Right atrium auricular region (tissue), 2 donors: ENCODE measurements at places on chromosomes 2 and 18. TPM values are rescaled to one million over a fixed set of nuclear protein-coding genes. Genes with fewer than 3 reads are reported as not detected.
A peak's percentile ranks its signal among the peaks of the same experiment; 100 is the strongest.

Gene C2orf66
- not detected for total RNA-seq

Gene AMER3
- not detected for total RNA-seq

Gene IL1R2
- total RNA-seq, result 2.8 TPM

Gene SH2D6
- not detected for total RNA-seq

Gene CDH20
- total RNA-seq, result 0.41 TPM

DNA sequence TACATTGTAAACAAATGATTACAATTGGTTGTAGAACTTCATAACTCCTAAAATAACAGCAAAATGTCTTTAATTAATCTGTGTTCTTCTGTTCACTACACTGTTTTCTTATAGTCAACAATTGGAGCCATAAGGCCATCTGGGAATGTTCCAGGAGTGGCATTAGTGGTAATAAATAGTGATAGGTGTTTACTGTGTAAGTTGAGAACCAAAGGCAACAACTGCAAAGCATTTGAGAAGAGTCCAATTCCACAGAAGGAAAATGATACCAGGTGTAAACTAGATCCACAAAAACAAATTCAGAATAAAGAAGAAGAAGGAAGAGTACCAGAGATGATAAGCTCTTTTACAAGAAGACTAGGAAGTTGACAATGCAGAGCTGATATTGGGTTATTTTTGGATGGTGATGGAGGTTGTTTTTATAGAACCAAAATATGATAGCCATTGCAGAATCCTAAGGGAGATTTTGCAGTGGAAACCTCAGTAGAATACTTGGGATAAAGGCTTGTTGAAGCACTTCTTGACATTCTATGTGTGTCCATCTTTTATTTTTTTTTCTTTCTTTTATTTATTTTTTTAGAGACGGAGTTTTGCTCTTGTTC lies 52.9 kb downstream of the ANTXR1 start:
- no peak overlapping the region for H3K4me3 ChIP-seq
- no peaks in the 10 kb centered on the region for H3K36me3 ChIP-seq
- DNase-seq, result no peak
- no peaks in the 10 kb centered on the region for H3K27me3 ChIP-seq

- H3K27me3 ChIP-seq, result no peaks in the 10 kb centered on the region
- H3K4me1 ChIP-seq, result no peaks in the 10 kb centered on the region
- no peaks in the 10 kb centered on the region for H3K36me3 ChIP-seq
- no peak overlapping the region for H3K4me3 ChIP-seq
- DNase-seq, result no peak
- H3K27ac ChIP-seq, result peak overlapping the region; percentile 43
Observed at GRCh38 chr2:160252278-160252887, 52.3 kb upstream of the ITGB6 start.

DNA sequence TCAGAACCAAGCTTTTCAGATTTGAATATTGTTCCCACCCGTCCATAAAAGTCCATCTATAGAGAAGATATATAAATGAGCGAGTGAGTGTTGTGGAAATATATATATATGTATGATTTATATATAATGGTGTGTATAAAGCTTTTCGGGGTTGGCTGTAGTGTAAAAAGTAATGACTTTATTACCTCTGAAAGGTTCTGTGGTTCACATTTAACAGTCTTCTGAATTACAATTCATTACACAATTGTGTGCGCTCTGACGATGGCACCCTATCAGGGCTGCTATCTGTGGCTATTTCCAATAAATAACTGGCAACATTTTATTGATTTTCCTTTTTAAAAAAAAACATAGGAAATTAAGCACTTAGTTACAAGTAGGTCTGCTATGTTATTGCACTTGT lies 2.7 kb upstream of the BCL11A start:
- no peak overlapping the region for H3K4me3 ChIP-seq
- DNase-seq, result no peak
- peaks cover 48% of the 10 kb centered on the region for H3K4me1 ChIP-seq
- no peak overlapping the region for H3K27ac ChIP-seq
- peaks cover 13% of the 10 kb centered on the region for H3K27me3 ChIP-seq

GRCh38 chr2:11344956-11345677 lies 681 bp upstream of the ROCK2 start:
- peak overlapping the region; percentile 73 for H3K4me3 ChIP-seq
- H3K27ac ChIP-seq, result peak overlapping the region; percentile 97
- peak; percentile 79 for DNase-seq
- no peaks in the 10 kb centered on the region for H3K36me3 ChIP-seq

- H3K27me3 ChIP-seq, result no peaks in the 10 kb centered on the region
- H3K4me1 ChIP-seq, result no peaks in the 10 kb centered on the region
- no peak for DNase-seq
- H3K36me3 ChIP-seq, result no peaks in the 10 kb centered on the region
Observed at GRCh38 chr2:210531050-210531449, 25.3 kb upstream of the CPS1 start.

DNA sequence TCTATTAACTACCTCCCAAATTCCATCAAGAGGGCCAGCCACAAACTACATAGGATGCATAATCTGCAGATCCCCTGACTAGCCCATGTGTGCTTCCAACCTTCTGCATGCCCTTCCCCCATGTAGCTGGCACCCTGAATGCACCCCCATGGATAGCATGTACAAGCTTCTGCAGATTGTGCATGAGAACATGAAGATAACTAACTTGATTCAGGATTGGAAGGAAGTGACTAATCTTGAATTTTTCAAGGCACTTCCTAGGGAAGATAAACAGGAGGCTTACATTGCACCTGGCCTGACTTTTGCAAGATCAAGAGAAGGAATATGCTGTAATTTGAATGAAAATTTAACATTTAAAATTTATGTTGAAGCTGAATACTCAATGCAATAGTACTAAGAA lies 66.7 kb downstream of the CDC42EP3 start:
- no peaks in the 10 kb centered on the region for H3K4me1 ChIP-seq
- no peak for DNase-seq
- no peaks in the 10 kb centered on the region for H3K27me3 ChIP-seq
- no peaks in the 10 kb centered on the region for H3K36me3 ChIP-seq

GRCh38 chr2:207978177-207978948 lies 47.0 kb downstream of the PLEKHM3 start:
- H3K4me1 ChIP-seq, result no peaks in the 10 kb centered on the region
- no peaks in the 10 kb centered on the region for H3K27me3 ChIP-seq
- H3K36me3 ChIP-seq, result peaks cover 13% of the 10 kb centered on the region
- no peak for DNase-seq

GRCh38 chr2:69490486-69490885 lies 53.3 kb upstream of the NFU1 start:
- H3K36me3 ChIP-seq, result peaks cover 11% of the 10 kb centered on the region
- no peak overlapping the region for H3K4me3 ChIP-seq
- no peaks in the 10 kb centered on the region for H3K27me3 ChIP-seq
- no peak for DNase-seq

DNA sequence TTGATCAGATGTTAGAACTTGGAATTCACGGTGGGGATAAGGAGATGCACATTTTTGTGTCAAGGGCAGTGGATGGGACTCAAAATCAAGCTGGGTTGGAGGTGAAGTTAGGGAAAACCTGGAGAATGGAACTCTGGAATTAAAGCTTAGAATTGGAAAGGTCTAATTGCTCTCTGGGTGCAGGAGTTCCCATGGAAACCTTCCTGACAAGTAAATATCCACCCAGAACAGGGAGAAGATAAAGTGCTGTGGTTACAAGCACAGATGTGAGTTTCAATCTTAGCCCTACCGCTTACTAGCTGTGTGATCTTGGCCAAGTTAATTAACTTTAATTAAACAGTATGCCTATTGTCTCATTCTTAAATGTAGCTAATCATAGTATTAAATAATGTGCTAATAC lies 71.3 kb upstream of the TCF7L1 start:
- no peaks in the 10 kb centered on the region for H3K27me3 ChIP-seq
- no peak for DNase-seq
- no peaks in the 10 kb centered on the region for H3K4me1 ChIP-seq
- H3K27ac ChIP-seq, result no peak overlapping the region

- H3K4me1 ChIP-seq, result no peaks in the 10 kb centered on the region
- H3K4me3 ChIP-seq, result no peak overlapping the region
- no peaks in the 10 kb centered on the region for H3K36me3 ChIP-seq
Observed at GRCh38 chr2:141791521-141791920, 339.3 kb downstream of the LRP1B start.

GRCh38 chr2:18218160-18218933 lies 339.9 kb downstream of the KCNS3 start:
- no peak overlapping the region for H3K27ac ChIP-seq
- no peak for DNase-seq
- no peaks in the 10 kb centered on the region for H3K27me3 ChIP-seq
- H3K4me1 ChIP-seq, result no peaks in the 10 kb centered on the region

DNA sequence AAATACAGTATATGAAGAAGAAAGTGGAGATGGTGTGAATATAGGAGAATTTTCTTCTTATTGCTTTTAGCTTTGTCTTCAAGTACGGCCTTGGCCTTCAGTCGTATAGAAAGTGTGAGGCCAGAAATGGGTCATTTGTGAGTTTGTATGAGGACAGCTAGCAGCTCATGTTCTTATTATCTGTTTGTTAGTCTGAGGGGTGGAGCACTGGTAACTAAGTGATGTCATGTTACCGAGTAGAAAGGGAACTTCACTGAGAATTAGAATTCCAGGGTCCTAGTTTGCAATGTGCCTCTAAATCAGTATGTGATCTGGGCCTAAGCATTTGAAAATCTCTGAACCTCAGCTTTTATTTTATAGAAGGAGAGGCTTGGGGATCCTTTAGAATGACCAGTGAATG lies 588.6 kb downstream of the NRXN1 start:
- no peaks in the 10 kb centered on the region for H3K27me3 ChIP-seq
- H3K27ac ChIP-seq, result no peak overlapping the region
- no peak for DNase-seq
- H3K4me1 ChIP-seq, result no peaks in the 10 kb centered on the region

DNA sequence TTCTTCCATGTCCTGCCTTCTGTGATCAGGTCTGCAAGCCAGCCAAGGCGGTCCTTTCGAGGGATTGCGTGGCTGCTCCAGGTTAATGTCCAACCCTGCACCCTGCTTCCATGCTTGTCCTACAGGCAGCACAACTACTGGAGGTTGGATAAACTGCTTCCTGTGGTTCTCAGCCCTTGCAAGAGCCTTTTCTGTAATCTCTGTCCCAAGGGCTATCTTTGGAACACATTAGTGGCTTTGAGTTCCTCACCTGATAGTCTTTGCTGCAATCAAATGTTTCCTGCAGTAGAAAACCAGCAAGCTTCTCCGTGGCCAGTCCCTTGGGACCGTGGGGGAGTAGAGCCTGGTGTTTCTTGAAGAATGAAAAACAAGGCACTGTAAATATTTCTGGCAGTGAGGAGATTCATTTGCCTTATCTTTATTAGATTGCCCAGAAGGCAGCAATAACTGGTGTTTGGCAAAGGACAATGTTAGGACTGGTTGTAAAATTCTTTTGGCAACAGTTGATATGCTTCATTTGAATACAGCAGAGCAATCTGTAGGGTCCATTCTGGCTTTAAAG lies 214.4 kb downstream of the FHOD3 start:
- no peaks in the 10 kb centered on the region for H3K27me3 ChIP-seq
- H3K27ac ChIP-seq, result no peak overlapping the region
- no peak for DNase-seq
- no peak overlapping the region for H3K4me3 ChIP-seq

DNA sequence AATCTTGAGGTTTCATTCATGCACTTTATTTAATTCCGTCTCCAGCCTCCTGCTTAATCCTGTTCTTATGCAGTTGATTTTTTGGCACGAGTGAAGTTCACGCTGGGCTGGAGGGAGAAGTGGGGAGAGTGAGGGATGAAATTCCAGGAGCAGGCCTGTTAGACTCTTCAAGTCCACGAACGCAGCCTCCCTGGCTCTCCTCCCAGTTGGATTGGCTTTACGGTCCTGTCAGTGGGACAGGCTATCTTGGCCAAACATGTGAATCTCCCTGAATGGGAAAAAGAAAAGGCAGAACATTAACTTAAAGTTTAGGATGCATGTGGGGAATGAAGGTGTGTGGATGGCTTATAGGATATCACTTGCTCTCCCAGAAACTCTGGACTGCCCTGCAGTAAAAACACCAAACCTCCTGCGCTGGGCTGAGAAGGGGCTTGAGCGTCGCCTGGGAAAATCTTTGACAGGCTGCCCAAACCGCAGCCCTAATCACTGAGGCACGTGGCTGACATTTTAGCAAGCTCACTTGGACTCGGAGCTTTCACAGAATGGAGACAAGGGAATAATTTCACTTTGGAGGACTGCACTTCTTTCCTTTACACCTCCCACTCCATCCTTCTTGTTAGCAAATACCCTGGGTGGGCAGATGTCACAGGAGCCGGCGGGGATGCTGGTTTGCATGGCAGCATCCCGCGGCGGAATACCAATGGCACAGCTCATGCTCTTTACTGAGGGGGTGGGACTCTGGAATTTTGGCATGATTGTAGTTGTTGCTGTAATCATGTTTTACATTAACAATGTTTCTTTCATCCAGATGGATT lies 93.9 kb downstream of the ACKR3 start:
- no peak overlapping the region for H3K4me3 ChIP-seq
- DNase-seq, result peak; percentile 85
- peak overlapping the region; percentile 73 for H3K27ac ChIP-seq

- no peaks in the 10 kb centered on the region for H3K27me3 ChIP-seq
- no peaks in the 10 kb centered on the region for H3K36me3 ChIP-seq
- no peak overlapping the region for H3K27ac ChIP-seq
- H3K4me3 ChIP-seq, result no peak overlapping the region
- no peak for DNase-seq
- H3K4me1 ChIP-seq, result no peaks in the 10 kb centered on the region
Observed at GRCh38 chr2:241925821-241926441, 56.4 kb downstream of the RTP5 start.

DNA sequence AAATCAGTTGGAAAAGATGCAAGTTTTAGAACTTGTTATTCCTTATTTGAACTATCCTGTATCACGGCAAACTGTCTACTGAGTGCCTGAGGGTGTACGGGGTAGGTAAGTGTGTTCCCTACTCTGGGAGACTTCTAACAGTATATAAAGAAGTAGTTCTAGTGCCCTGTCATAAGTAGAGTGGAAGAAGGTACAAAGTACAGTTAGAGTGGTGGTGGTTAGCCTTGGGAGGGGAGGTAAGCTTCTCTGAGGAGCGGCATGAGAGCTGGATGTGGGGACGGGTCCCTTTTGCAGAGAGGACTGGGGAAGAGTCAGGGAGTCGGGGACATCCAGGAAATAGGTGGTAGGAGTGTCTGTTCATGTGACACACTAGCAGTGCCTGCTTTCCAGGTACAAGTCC lies 48.5 kb downstream of the DGKD start:
- H3K4me3 ChIP-seq, result no peak overlapping the region
- H3K27ac ChIP-seq, result no peak overlapping the region
- no peak for DNase-seq
- no peaks in the 10 kb centered on the region for H3K36me3 ChIP-seq
- no peaks in the 10 kb centered on the region for H3K4me1 ChIP-seq
- H3K27me3 ChIP-seq, result no peaks in the 10 kb centered on the region

DNA sequence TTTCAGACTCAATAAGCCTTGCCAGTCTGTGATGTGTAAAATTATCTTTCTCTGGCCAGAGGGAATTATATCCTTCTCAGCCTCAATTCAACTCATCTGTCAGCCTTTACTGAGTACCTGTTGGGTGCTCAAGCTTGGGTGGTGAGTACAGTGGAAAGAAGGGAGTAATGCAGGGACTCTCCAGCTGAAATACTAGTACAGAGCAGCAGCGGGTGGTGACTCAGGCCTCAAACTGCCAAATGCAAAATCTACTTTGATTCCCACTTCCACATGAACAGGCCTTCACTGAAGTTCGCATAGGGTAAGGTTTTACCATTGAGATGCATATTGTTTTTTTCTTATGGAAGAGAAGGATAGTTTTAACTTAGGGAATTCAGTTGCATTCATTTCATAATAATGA lies 326.8 kb downstream of the LRRTM1 start:
- no peaks in the 10 kb centered on the region for H3K27me3 ChIP-seq
- H3K36me3 ChIP-seq, result no peaks in the 10 kb centered on the region
- no peaks in the 10 kb centered on the region for H3K4me1 ChIP-seq
- DNase-seq, result no peak

GRCh38 chr2:3639015-3639630 lies 18.9 kb upstream of the ALLC start:
- H3K27me3 ChIP-seq, result no peaks in the 10 kb centered on the region
- no peak overlapping the region for H3K4me3 ChIP-seq
- no peak for DNase-seq
- no peaks in the 10 kb centered on the region for H3K4me1 ChIP-seq
- H3K36me3 ChIP-seq, result no peaks in the 10 kb centered on the region
- H3K27ac ChIP-seq, result no peak overlapping the region
